ENCODE measurements at places on chromosomes 12 and 14.

GRCh38 chr12:132288516-132289215, 40.7 kb downstream of the GALNT9 start:
- no peak for DNase-seq

DNA sequence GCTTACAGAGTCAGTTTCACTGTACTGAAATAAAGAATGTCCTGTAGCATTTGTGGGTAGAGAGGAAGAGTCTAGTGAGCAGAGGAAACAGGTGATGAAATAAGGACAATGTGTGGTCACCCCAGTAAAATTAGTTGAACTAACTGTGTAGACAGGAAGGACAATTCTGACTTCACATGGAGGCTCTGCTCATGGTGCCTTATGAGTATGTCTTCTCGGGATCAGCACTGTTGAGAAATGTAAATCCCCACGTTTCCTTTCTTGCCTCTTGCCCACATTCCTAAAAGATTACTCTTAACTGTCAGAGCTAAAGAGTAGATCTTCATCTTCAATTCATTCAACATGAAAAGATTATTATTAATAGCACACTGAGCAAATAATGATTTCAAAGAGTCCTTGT, 113.2 kb upstream of the FLRT2 start:
- DNase-seq: no peak

DNA sequence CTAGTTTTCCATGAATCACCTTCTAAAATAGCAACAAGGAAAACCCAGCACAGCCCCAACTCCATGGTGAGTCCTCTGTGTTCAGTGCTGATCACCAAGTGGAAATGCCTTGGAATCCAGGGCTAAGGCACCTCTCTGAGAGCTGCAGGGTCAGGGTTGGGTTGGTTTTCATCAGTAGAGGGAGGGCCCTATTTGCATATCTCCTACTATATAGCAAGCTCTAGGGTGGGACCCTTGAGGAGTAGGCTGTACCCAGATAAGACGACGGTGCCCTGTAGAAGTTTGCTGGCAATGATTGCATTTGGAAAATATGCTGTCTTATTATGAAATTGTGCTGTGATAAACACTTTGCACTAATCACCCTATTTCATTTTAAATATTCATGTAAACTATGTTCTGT, 1011.8 kb downstream of the TMEM121 start:
- DNase-seq: no peak

GRCh38 chr14:70982200-70982599, 74.9 kb downstream of the PCNX1 start:
- DNase-seq: no peak

- DNase-seq: no peak
These were observed 9.0 kb upstream of the YLPM1 start for GRCh38 chr14:74754157-74754556.

DNA sequence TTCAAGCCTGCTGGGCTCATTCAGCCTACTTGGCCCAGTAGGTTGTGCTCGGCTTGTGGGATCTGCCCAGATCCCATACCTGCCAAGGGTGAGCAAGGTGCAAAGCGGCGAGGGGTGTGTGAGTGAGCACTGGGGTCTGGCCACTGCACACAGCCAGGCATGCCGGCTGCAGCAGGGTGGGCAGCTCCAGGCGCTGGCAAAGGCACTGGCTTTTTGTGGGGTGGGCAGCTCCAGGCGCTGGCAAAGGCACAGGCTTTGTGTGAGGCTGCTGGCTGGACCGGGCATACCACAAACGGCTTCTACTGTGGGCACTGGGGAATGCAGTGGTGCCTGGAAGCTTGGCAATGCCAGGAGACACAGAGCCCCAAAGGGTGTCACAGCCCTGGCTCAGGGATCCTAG, 137.4 kb downstream of the SLC16A7 start:
- DNase-seq: no peak

DNA sequence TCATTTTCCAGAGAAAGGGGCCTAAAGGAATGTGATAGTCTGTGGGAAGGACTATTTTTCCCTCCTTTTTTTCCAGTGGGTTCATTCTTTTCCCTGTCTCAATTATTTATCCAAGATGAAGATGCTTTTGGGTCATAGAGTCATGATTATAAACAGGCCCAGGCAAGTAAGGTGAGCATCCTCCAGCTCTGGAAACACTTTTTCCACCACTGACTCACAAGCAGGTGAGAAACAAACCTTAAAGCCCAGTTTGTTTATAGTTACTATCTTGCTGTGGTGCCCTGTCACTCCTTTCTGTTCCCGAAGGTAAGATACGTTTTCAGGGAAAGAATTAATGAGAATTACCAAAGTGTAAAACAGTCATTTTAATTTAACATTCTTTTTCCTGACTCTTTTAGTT, 107.7 kb upstream of the IFNG-AS1 start:
- no peak for DNase-seq

DNA sequence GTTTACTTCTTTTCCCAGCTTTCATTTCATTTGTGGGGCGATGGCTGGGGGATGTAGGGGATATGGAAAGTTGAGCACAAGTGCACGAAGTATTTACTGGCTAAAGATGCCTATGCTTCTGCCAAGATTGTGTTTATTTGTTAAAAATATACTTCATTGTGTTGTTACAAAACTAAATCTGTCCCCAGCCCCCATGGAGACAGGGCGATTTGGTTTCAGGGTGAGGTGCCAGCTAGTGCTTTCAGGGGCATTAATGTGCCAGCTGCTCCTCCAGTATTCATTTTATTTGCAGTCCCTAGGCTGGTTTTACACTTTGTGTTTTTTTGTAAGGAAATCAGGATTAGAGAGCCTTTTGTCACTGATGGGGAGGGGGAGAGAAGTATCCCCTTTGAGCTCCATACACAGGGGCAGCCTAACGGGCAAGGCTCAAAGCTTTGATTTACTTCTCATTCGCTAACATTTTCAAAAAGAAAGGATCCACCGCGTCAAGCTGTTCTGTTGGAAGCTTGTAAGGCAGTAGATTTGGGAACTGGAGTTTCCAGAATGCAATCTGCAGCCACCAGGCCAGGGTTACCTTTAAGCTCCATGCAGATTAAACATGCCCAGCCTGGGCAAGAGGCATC, 198.7 kb upstream of the PLEKHG7 start:
- peak; percentile 81 for DNase-seq

Data from spinal cord (tissue), 10 donors.